ENCODE measurements at places on chromosomes 5 and 9. TPM values are rescaled to one million over a fixed set of nuclear protein-coding genes. Genes with fewer than 3 reads are reported as not detected.

Gene SWI5
- total RNA-seq: 25.9 TPM

Gene POLR3G
- 2.8 TPM for total RNA-seq

Gene PDZD2
- 4.6 TPM for total RNA-seq

Gene CAVIN4
- total RNA-seq: 0.68 TPM

Gene NEURL1B
- 0.75 TPM for total RNA-seq

Gene CRAT
- total RNA-seq: 21.5 TPM

Gene SLC36A2
- not detected for total RNA-seq

Gene SGCD
- not detected for total RNA-seq

Gene LIX1
- total RNA-seq: 2.0 TPM

Gene PCDHAC1
- 9.5 TPM for total RNA-seq

DNA sequence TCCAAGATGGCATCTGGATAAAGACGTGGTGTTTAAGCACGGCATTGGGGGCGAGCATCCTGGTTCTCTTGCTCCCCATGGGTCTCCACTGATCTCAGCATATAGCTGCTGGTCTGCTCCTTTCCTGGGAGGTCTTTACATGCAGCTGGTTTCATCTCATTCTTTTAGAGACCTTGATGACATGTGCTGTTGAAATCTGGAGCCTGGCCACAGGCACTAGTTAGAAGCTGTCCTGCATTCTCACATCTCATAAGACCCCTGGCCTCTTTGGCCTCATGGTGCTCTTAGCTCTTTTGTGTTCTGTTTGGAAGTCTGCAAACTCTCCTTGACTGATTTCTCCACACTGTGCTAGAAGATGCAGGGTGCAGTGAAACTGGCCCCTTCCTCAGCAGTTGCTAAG is 113.0 kb downstream of the SMARCA2 start:
- DNase-seq: no peak

DNA sequence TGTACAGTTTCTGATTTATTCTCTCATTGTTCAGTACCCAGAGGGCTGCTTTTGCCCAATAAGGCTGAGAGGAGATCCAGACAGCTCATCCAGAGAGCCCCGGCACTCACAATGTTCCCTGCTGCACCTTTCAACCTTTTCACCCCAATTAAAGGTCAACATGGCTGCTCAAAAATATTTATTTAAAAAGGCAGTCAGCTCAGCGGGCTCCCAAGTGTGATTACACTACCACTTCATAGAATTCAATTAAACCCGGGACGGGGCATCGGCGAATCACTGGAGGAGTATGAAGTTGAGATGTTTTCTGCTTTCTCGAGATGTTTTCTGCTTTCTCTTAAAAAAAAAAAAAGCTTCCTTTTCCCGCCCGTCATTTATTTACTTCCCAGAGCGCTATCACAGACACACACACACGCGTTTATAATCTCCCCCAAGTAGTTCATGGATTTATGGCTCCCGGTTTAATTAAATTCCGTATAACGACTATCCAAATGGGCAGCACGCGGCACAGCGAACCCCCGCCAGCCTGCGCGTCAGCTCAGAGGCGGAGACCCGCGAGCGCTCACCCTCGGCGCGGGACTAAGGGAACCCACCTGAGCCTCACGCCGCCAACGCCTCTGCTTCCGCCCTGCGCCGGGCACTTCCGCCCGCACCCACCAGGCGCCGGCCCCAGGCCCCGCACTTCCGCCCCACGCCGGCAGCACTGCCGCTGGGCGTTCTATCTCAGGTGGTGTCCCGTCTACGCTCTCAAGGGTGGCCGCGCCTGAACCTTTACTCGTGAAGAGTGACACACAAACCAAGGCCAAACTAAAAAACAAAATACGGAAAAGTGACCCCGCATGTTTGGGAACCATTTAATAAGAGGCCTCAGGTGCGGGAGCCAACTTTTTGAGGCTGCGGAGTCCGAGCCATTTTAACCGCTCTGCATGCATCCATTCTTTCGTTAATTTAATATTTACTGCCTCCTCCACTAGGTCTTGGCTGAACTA is at the start of gene C5orf63:
Gene C5orf63 (minus strand): TSS at position 642 of the 986 bp plus-strand sequence. CDS start 14,507 bp downstream, outside the sequence.
- peak; percentile 48 for DNase-seq

DNA sequence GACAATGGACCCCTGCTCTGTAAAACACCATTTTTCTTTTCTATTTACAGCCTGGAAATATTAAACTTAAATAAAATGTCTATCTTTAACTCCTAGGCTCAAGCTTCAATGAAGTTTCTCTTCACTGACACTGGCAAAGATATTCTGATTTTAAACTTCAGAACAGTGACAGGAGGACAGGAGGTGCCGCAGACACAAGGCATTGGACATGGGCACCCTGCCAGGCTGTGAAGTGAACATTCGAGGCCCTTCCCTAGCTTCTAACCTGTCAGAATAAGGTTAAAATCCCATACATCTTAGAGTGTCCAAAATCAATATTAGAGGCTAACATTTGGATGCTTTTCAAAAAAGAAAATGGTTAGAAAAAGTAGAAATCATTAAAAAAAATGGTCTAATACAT is 9.2 kb downstream of the SEMA5A start:
- no peak for DNase-seq

- DNase-seq: no peak
Measured at GRCh38 chr5:124438026-124438902, 308.2 kb downstream of the ZNF608 start.

GRCh38 chr5:125446986-125447385 is 700.5 kb upstream of the ZNF608 start:
- DNase-seq: no peak

- no peak for DNase-seq
Measured at GRCh38 chr5:159663986-159664385, 252.3 kb upstream of the ADRA1B start.

GRCh38 chr5:84228266-84228665 is 156.4 kb downstream of the EDIL3 start:
- DNase-seq: no peak

- no peak for DNase-seq
Measured at GRCh38 chr5:167710444-167711073, 580.9 kb upstream of the WWC1 start.

DNA sequence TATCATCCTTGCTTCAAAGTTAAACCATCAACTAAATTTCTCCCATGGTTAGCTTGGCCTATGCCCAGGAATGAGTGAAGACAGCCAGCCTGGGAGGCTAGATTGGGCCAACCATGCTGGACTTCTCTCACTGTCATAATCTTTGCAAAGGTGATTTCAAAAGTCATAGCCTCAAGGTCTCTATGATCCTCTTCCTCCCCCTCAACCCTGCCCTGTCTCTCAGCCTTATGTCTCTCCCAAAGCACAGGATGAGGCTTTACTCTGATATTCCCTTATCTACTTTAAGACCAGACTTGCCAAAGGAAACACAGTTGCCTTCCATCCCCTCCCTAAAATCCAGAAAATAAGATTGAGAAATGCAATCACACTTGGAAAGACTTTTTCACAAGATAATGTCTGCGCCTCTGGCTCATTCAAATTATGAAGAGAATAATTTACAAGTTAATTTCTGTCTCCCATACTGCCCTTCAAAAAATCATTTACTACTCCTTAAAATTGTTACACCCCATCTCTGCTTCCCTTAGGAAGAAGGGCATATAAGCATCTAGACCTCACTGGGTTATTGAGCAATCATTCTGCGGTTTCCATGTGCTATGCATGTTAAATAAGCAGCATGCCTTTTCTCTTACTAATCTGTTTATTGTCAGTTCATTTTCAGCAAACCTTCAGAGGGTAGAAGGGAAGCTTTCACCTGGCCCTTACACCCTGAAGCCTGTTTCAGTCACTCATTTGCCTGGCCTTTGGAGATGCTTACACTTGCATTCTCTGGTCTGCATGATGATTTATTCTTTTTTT is 113.8 kb upstream of the ANKRD55 start:
- no peak for DNase-seq

GRCh38 chr5:131747180-131748105 is 49.4 kb downstream of the FNIP1 start:
- no peak for DNase-seq

GRCh38 chr9:137326445-137327065 is 24.5 kb upstream of the NRARP start:
- no peak for DNase-seq

GRCh38 chr9:84903963-84904362 is 234.4 kb downstream of the NTRK2 start:
- peak; percentile 61 for DNase-seq

- DNase-seq: no peak
Measured at GRCh38 chr5:82909771-82910170, 167.4 kb downstream of the TMEM167A start.

- DNase-seq: no peak
Measured at GRCh38 chr9:7293091-7293490, 506.5 kb downstream of the DMAC1 start.

DNA sequence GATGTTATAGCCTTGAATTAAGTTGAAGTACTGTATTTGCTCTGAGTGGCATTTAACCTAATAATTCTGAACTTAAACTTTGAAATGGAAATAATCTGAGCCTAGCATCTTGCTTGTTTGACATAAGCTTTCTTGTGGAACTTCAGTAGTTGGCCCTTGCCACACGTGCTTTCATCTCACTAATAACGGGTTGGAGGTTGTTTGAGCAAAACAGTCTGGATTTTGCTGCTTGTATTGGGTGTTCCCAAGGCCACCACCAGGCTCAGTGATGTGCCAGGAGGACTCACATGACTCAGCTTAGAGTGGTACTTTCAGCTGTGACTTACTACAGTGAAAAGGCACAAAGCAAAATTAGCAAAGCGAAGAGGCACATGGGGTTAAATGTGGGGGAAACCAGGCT is 35.7 kb downstream of the SECISBP2 start:
- no peak for DNase-seq

DNA sequence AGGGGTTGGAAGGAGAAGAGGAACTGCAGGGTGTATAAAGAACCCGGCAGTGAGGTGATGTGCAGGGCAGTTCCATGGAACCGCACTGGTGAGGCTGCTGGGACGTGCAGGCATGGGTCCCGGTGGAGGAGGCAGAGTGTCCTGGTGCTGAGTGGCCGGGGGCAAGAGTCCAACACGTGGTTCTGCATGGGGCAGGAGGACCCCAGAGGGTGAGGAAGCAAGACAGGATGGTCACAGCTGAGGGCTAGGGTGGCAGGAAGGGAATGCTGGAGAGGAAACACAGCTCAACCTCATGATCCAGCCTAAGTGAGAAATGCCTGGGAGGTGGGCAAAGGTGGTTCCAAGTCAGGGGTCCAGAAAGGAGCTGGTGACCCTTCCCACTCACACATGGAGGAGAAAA is 87.2 kb downstream of the S1PR3 start:
- DNase-seq: no peak

GRCh38 chr9:13088720-13089427 is 190.6 kb downstream of the MPDZ start:
- DNase-seq: peak; percentile 53

DNA sequence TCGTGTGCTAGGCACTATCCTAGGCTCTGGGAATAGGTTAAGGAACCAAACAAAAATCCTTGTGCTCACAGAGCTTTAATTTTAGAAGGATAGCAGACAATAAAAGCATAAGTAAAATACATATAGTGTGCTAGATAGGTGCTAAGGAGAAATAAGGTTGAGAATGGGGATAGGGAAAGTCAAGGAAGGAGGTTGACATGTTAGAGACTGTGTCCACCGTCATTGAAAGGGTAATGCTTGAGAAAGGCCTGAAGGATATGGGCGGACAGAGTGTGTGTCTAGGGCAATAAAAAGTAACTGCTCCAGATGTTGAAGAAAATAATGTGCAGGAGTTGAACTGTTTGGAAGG is 482 bp upstream of the TDRD7 start:
- DNase-seq: peak; percentile 33

GRCh38 chr9:12735665-12736064 is 39.2 kb upstream of the LURAP1L start:
- DNase-seq: no peak

DNA sequence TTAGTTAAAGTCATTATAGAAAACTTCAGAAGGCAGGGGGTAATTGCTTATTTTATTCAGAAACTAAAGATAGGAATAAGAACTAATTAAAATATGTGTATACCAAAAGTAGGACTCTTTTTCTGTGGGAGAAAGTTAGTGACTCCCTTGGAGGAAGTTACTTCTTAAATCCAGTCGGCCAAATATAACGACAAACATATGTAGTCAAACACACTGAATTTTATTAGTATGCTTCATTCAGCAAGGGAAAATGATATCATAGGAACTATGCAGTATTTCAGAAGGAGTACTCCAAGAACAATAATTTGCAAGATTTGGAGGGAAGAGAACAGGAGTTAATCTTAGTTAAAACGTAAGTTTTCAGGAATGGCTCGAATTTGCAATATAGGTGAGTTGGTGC is 432.6 kb downstream of the CYLC2 start:
- no peak for DNase-seq

Measured in G401 (cell line).